Stimulated activated CD8-positive, alpha-beta memory T cell treated with anti-CD3 and anti-CD28 coated beads, Interleukin-4, amount 100 ng/mL, for 48 hours (primary cell): ENCODE measurements at places on chromosomes 16 and 17.

DNA sequence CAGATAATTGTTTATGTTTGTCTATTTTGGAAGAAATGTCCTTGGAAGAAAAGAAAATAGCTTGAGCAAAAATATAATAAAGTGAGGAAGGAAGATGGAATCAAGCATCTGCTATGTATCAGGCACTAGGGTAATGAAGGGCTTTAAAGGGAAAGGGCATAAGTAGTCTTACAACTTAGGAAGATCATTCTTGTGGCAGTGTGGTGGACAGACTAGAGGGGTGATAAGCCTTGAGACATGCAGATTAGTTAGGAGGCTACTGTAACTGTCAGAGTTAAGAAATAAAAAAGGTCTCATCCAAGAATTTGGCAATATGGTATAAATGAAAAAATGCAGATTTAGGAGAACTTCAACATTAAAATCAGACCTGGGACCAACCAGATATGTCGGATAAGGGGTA, 14.9 kb downstream of the FAM222B start:
- no peak for DNase-seq

- no peak for DNase-seq
Observed at GRCh38 chr16:66728117-66728787, 23.2 kb downstream of the DYNC1LI2 start.

DNA sequence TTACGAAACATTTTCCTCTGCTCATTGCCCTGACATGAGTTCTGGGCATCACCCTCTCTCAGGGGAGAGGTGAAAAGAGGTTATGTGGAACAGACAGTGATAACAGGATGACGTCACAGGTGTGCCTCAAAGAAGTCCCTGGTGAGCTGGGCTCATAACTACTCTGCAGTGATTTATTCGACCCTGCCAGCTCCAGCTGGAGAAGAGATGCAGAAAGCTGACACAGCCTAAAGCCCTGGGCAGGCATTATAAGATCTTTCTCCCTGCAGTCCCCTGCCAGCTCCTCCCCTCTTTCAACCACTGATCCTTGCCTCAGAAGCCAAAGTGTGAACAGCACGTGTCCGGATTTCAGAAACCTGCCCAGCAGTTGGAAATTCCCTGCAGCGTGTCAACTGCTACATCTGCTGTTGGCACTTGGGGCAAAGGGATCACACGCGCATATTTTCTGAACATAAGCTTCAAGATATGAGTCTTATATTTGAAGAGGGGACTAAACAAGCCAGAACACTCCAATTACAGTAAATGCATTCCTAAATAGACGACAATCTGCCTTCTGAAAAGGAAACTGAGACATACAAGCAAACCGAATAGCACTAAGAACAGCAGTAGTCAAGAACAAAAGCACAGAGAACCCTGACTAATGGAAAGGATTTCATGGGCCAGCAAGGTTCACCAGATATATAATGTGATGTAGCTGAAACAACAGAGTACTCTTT, 80.5 kb downstream of the SMG6 start:
- peak; percentile 69 for DNase-seq

GRCh38 chr16:55470533-55471371, 8.2 kb upstream of the MMP2 start:
- DNase-seq, result no peak
